Pancreas (tissue), 10 donors: ENCODE measurements at places on chromosomes 11 and 22. TPM values are rescaled to one million over a fixed set of nuclear protein-coding genes. Genes with fewer than 3 reads are reported as not detected.

Gene OR10V1
- not detected for total RNA-seq

Gene CNGA4
- total RNA-seq: 0.12 TPM

- H3K27ac ChIP-seq: no peak overlapping the region
- H3K27me3 ChIP-seq: no peaks in the 10 kb centered on the region
- H3K4me1 ChIP-seq: no peaks in the 10 kb centered on the region
- H3K36me3 ChIP-seq: no peaks in the 10 kb centered on the region
Observed at GRCh38 chr11:131052367-131052766, 136.1 kb upstream of the SNX19 start.

- H3K36me3 ChIP-seq: no peaks in the 10 kb centered on the region
- no peaks in the 10 kb centered on the region for H3K27me3 ChIP-seq
- H3K4me1 ChIP-seq: no peaks in the 10 kb centered on the region
- no peak for DNase-seq
- H3K27ac ChIP-seq: no peak overlapping the region
Observed at GRCh38 chr11:69204941-69205742, 49.4 kb downstream of the SMIM38 start.

GRCh38 chr11:13249992-13250391 lies 27.6 kb upstream of the BMAL1 start:
- DNase-seq: no peak
- no peaks in the 10 kb centered on the region for H3K4me1 ChIP-seq
- H3K27ac ChIP-seq: no peak overlapping the region
- no peaks in the 10 kb centered on the region for H3K36me3 ChIP-seq
- no peak overlapping the region for H3K4me3 ChIP-seq

Gene TRIM49
- not detected for total RNA-seq

- DNase-seq: no peak
- H3K4me3 ChIP-seq: no peak overlapping the region
- H3K36me3 ChIP-seq: no peaks in the 10 kb centered on the region
- no peaks in the 10 kb centered on the region for H3K27me3 ChIP-seq
- H3K27ac ChIP-seq: no peak overlapping the region
- peaks cover 12% of the 10 kb centered on the region for H3K4me1 ChIP-seq
Observed at GRCh38 chr11:63941901-63942300, 3.1 kb downstream of the NAA40 start.

- no peak overlapping the region for H3K27ac ChIP-seq
- H3K36me3 ChIP-seq: no peaks in the 10 kb centered on the region
- H3K4me1 ChIP-seq: no peaks in the 10 kb centered on the region
- DNase-seq: no peak
Observed at GRCh38 chr11:43868852-43869567, 11.6 kb upstream of the ALKBH3 start.

Gene KDELR3
- total RNA-seq: 4.9 TPM

Gene OR4C45
- not detected for total RNA-seq

Gene NCR3LG1
- total RNA-seq: 1.0 TPM

- H3K27me3 ChIP-seq: no peaks in the 10 kb centered on the region
- H3K36me3 ChIP-seq: no peaks in the 10 kb centered on the region
- H3K4me3 ChIP-seq: no peak overlapping the region
- DNase-seq: no peak
- no peak overlapping the region for H3K27ac ChIP-seq
- H3K4me1 ChIP-seq: no peaks in the 10 kb centered on the region
Observed at GRCh38 chr22:25331050-25331449, 111.6 kb downstream of the CRYBB2 start.

DNA sequence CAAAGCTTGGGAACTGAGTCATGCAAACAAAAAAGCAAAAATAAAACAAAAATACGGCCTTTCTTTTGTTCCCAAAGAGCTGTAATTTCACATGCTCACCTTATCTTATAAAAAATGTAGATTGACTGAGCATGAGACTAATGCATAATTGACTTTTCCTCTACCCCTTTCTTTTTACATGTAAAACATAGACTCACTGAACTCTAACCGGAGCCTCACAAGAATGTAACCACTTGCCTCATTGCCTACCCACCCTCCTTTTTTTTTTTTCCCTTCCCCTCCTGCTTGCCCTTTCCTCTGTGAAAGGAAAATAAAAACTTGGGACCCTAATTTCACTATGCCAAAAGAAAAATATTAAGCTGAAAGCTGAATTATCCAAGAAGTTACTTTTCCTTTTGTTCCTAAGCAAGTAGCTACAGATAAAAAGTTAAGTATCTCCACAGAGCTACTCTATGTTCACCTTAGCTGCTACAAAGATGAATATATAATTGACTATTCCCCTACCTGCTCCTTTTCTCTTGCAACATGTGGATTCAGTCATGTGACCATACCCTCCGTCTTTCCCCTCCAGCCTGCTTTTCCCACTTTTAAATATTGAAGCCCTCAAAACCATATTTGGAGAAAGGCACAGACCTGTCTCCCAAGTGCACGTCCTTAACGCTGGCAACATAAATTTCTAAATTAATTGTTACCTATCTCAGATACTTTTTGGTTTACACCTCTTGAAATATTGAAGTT lies 39.6 kb upstream of the WEE1 start:
- no peaks in the 10 kb centered on the region for H3K27me3 ChIP-seq
- DNase-seq: no peak
- H3K4me3 ChIP-seq: no peak overlapping the region
- no peak overlapping the region for H3K27ac ChIP-seq
- H3K4me1 ChIP-seq: no peaks in the 10 kb centered on the region

- H3K36me3 ChIP-seq: no peaks in the 10 kb centered on the region
- H3K27me3 ChIP-seq: no peaks in the 10 kb centered on the region
- H3K4me3 ChIP-seq: no peak overlapping the region
Observed at GRCh38 chr11:67644042-67644441, 4.5 kb upstream of the TBX10 start.

DNA sequence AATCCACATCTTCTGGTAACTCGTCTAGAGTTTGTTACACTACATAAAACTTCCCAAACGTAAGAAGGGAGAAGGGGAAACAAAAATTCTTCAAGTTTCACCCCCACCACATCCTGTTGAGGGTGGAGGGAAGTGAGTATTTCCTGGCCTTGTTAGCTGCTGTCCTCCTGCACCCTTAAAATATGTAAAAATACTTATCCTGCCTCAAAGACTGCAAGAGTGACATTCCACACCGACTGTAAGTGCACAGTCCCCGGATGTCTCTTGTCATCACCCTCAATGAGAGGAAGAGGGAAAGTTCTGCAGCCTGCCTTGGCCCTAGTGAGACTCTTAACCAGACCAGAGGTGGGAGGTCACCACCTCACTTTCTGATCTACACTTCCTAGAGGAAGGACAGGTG lies 3.3 kb downstream of the TMEM121B start:
- DNase-seq: no peak
- H3K27me3 ChIP-seq: no peaks in the 10 kb centered on the region
- H3K36me3 ChIP-seq: no peaks in the 10 kb centered on the region
- H3K27ac ChIP-seq: no peak overlapping the region
- no peaks in the 10 kb centered on the region for H3K4me1 ChIP-seq

DNA sequence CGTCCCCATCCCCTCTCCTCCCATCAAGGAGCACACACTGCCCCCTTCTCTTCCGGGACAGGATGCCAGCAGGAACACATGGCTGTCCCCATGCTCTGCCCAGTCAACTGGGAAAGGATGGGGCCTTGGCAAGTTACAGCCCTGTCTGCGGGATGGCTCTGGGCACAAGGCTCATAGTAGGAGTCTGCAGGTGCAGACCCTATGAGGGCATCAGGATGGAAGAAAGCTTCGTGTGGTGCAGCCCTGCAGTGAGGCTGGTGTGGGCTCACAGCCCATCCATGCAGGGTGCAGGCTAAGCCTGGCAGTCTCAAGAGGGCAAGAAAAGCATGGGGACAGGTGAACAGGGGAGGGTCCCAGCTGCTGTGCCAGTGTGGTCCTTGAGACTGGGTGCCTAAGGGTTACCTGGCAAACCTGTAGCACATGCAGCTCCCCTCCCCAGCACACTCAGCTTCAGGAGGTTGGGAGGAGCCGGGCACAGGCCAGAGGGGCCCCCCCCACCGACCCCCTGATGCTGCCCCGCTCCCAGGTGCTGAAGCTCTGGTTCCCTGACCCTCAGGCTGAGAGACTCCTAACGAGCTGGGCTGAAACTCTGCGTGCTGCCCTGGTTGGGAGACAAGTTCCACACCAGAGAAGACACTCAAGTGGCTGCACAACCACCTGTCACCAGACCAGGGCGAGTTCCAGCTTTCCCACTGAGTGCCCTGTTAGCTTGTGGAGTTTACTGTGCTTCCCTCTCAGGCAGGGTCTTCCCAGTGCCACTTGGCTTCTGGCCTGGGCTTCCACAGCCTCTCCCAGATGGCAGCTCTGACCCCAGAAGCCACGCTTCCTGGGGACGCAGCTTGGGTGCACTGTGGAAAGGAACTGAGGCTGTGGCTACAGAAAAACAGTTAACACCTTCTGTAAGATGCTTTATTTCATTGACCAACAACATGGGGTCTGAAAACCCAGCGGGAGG lies 3.3 kb upstream of the SCARF2 start:
- peaks cover 3% of the 10 kb centered on the region for H3K4me1 ChIP-seq
- H3K36me3 ChIP-seq: no peaks in the 10 kb centered on the region
- H3K27ac ChIP-seq: no peak overlapping the region
- no peak overlapping the region for H3K4me3 ChIP-seq
- no peaks in the 10 kb centered on the region for H3K27me3 ChIP-seq
- DNase-seq: no peak

- no peaks in the 10 kb centered on the region for H3K36me3 ChIP-seq
- no peak overlapping the region for H3K4me3 ChIP-seq
- no peak for DNase-seq
- no peaks in the 10 kb centered on the region for H3K27me3 ChIP-seq
Observed at GRCh38 chr11:122937983-122938382, 43.7 kb downstream of the BSX start.
